KBM-7 (cell line): ENCODE measurements at places on chromosomes 11 and 22.
A peak's percentile ranks its signal among the peaks of the same experiment; 100 is the strongest.

DNA sequence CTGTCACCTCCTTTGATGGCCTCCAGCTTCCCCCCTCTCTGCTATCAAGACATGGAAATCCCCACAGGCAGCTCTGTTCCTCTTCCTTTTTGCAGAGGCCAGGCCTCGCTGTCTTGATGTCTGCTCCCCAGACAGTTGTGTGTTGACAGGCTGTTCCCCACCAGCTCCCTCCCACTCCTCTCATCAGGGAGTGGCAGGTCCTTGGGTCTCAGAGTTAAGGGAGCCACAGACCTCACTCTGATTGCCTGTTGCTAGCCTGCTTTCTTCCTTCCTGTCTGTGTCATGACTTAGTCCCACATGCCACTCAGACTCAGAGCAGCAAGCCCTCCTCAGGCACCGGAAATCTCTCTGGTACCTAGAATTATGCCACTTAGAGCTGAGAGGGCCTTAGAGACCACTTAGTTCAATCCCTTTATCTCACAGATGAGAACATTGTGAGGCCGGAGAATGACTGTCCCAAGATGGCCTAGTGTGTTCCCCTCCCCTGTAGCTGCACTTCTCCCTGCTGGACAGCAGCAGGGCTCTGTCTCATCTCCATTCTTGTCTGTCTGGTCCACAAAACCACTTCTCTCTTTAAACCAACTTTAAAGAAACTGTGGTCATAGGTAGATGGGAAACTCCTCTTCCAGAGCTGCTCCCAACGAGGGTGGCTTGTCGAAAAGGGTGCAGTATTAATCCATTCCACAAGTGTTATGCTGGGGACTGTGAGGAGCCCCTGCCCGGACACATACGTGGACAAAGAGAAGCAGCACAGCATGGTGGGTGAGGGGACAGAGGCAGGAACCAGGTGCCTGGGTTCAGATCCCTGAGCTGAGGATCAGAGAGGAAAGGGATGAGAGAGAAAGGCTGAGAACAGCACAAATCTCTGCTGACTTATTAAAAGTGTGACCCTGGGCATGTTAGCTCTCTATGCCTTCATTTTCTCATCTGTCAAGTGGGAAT lies 4.2 kb downstream of the AMPD3 start:
- peak; percentile 95 for DNase-seq

DNA sequence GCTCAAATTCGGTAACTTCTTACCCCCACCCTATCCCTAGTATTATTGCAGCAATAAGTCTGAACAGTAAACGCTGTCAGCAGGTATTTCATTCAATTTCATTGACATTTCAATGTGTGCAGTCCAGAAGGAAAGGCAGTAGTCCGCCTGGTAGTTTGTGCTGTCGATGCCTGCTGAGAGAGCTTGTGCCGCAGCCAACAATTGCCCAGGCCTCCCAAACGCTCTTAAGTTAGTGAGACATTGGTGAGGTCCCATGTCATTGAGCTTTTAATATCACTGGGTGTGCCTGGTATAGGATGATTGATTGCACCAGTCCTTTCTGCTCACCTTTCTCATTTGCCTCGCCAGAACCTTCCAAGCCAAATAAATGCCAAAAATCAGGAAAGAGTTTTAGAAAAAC lies 28.1 kb downstream of the ALKBH3 start:
- no peak for DNase-seq

GRCh38 chr11:61168042-61168688 lies 6.9 kb upstream of the VPS37C start:
- no peak for DNase-seq

DNA sequence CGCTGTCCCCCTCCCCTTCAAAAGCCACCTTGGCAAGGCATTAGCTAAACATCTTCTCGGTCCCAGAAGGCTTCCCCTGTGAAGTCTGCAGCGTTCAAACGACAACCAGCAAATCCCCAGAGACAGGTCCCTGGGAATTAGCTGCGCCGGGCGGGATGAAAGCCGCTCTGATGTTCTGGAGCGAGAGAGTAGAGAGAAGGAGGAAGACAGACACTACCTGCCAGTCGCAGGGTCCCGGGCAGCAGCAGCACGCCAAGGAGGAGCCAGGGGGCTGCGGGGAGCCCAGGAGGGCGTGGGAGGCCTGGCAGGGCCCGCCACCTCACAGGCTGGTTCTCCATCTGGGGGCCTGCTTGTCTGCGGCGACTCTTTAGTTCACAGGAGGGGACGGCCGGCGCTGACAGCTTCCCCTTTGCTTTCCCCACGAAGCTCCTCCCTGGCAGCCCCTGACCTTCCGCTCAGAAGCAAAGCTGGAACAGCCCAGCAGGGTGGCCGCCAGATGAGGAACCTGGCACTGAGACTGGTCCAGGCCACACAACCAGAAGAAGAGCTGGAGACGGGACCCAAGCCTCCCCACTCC lies at the start of gene NFAM1:
Gene NFAM1, minus strand, starts transcription at position 384 of the 577 bp plus-strand sequence. Its CDS starts 46 bp downstream, at position 338.
- DNase-seq, result peak; percentile 83

GRCh38 chr11:124864892-124865180 lies 396 bp upstream of the ROBO3 start:
- no peak for DNase-seq

DNA sequence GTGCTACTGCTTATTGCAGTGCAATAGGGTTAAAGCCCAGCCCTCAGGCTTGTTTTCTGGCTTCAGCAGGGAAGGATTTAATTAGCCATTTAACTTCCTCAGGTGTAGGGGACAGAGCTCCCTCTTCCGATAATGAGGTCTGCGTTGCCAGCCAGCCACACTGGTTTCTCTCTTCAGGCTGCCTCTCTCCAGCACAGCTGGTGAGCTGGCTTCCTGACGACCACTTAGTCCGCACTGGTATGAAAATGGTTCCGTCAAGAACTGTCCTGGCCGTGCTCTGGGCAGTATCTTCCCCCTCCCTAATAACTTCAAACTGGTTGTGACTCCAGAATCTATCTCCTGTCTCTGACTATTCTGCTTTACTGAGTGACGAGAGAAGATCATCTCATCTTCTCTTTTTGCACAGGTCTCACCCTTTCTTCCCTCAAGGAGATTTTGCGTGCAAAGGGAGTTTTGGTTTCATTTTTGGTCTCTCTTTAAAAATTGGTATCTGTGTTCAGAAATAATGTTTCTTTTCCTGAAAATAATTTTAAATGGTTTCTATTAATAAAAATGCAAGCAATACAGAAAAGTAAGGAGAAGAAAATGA lies 49.2 kb downstream of the CNTN5 start:
- peak; percentile 22 for DNase-seq

GRCh38 chr11:94895451-94895850 lies 77.9 kb downstream of the CWC15 start:
- no peak for DNase-seq

- DNase-seq, result peak; percentile 53
Observed at GRCh38 chr11:9386901-9387300, 2.4 kb downstream of the IPO7 start.

DNA sequence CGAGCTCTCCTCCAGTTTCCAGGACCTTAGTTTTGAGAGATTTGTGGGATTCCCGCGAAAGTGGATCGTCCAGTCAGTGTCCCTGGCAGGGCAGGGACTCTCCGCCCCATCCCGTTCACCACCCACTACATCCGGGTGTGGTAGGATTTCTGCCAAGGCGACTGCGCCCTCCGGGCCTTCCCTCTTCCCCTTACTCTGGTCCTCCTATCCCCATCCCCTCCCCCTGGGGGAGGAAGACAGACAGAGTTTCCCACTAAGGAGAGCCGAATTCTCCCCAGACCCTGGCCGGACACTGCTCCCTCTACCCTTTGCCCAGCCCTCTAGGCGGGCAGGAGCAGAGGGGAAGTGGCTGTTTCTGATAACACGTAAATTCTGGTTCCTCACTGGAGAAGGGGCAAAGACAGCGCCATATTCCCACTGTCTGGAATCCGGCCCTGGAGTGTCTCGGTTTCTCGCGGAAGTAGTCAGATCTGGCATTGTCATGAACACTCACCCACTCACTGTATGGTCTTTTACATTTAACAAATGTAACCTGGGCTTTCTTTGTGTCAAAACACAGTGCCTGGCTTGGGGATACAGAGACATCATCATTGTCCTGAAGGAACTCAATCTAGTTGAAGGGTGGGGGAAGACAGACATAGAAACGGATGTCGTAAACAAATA lies 1.1 kb upstream of the NECTIN1 start:
- peak; percentile 28 for DNase-seq

DNA sequence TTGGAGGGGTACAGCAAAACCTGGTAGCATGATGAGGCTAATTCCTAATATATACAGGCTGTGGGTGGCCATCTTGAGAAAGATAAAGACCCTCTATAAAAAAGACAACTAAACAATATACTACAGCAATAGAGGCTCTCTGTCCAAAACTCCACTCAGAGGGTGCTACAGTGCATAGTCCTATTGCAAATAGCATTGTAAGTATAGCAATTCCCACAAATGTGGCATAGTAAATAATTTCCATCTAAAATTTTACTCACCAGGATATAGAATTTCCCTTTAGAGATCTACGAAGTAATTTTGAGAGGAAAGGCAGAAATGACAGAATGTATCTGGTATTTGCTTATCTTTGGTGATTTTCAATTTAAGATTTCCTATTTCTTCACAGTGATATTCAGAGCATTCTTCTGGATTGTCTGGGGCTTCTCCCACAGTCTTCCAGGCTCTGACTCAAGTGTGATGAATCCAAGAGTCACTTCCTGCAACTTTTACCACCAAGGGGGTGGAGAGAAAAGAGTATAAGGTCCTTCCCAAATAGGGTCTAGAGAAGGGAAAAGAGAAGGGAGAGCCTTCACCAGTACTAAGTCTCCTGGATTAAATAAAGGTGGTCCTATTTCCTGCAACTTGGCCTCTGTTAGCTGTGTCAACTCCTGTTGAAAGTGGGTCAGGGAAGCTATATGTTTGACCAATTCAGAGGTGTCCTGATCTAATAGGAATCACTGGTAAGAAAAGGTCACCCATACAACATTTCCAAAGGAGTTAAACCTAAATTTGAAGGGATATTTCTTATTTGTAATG lies 1054.7 kb upstream of the CNTN5 start:
- DNase-seq, result no peak

DNA sequence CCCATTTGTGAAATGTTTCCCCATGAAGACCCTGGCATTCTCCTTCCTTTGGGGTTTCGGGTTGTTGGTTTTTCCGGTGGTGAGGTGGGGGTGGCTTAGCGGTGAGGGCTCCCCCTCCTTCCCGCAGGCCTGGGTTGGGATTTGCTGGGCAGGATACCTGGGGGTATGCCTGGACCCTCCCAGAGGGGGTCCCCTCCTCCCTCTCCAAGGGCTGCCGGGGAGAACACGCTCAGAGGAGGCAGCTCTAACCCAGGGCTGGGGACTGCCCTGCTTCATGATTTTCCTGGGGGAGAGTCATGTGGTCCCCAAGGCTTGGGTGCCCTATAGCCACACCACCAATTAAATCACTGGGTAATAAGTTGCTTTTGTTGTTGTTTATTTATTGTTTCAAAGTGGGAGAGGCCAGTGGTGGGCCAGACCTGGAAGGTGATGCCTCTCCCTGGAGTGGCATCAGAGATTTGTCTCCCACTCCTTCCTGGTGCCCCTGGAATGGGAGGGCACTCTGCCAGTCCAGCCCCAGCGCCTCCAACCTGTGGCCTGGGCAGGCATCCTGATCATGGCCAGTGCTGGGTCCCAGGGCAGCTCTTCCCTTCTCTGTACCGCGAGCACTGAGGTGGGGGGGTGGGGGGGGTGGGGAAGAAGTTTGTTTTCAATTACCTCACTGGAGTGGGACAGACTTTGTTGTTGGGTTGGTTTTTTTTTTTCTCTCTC lies 1.3 kb upstream of the CLCF1 start:
- no peak for DNase-seq

GRCh38 chr11:70128435-70128906 lies 50.4 kb downstream of the ANO1 start:
- DNase-seq, result no peak

DNA sequence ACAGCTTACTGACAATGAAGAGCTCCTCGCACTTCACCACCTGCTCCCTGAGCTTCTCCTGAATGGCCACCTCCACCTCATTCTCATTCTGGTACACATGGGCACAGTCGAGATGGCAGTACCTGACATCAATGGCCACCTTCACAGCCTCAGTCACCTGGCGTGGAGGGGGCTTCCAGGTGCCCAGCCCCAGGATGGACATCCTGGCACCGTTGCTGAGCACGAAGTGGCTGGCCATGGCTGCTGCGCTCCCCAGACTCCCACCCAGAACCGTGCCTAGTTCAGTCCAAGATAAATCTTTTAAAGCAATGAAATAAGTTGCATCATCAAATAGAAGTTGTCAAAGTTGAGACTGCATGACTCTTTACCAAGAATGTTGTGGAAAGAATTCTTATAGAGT lies 128.1 kb upstream of the SOX6 start:
- no peak for DNase-seq

DNA sequence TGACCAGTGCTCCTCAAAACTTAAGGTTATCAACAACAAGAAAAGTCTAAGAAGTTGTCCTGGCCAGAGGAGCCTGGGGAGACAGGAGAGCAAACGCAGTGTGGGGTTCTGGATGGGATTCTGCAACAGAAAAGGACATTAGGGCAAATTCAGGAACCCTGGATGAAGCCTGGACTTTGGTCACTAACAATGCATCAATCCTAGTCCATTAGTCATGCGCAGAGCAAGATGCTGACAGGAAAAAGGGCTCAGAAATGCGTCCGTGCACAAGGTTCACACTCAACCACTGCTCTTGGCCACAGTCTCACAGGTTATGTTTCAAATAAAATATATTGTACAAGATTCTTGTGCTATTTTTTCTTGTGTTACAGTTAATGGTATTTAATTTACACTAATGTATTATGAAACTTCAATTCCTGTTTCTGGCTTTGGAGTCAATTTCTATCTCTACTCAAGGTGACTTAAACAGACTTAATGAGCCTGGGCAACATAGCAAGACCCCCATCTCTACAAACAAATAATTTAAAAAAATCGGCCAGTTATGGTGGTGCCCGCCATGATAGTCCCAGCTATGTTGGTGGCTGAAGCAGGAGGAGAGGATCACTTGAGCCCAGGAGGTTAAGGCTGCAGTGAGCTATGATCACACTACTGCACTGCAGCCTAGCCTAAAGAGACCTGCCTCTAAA lies 13.6 kb downstream of the GNB1L start:
- DNase-seq, result no peak

DNA sequence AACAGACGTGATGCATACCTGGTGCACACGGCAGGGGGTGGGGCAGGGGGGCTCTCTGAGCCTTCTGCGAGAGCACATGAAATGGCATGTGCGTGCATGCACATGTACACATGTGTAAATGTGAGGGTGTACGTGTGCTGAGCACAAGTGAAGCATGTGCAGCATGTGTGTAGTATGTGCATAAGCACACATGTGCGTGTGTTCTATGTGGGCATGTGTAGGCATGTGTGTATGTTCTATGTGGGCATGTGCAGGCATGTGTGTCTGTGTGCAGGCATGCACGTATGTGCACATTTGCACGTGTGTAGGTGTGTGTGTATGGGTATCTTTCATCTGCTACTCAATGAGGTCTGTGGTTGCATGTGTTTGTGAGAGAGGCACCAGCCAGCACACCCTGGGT lies 371.2 kb downstream of the CTTN start:
- DNase-seq, result no peak
